ENCODE measurements at places on chromosomes 13 and 19.

DNA sequence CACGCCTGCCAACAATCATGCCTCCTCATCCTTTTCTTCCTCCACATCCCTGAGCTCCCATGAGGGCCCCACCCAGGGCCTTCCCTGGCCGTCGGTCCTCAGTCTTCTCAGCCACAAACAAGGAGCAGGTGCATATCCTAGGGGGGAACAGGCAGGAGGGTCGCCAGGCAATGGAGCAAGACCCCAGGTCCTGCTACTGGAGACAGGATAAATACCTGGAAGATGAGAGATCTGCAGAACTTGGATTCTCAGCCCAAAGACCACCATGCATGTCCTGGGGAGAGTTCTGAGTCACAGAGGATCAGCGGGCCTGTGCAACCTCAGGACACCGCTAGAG, 344.7 kb upstream of the TSHZ3 start:
- no peak for DNase-seq

GRCh38 chr13:36778083-36778671, 40.8 kb upstream of the RFXAP start:
- DNase-seq: no peak

- no peak for DNase-seq
Measured at GRCh38 chr19:44741841-44742329, 6.6 kb upstream of the BCL3 start.

GRCh38 chr13:45196096-45196495, 4.7 kb downstream of the KCTD4 start:
- DNase-seq: no peak

- no peak for DNase-seq
Measured at GRCh38 chr19:43777163-43777695, 3.5 kb downstream of the KCNN4 start.

- peak; percentile 37 for DNase-seq
Measured at GRCh38 chr19:7191946-7192691, 102.1 kb downstream of the INSR start.

- no peak for DNase-seq
Measured at GRCh38 chr13:107585469-107586180, 629.7 kb downstream of the LIG4 start.

DNA sequence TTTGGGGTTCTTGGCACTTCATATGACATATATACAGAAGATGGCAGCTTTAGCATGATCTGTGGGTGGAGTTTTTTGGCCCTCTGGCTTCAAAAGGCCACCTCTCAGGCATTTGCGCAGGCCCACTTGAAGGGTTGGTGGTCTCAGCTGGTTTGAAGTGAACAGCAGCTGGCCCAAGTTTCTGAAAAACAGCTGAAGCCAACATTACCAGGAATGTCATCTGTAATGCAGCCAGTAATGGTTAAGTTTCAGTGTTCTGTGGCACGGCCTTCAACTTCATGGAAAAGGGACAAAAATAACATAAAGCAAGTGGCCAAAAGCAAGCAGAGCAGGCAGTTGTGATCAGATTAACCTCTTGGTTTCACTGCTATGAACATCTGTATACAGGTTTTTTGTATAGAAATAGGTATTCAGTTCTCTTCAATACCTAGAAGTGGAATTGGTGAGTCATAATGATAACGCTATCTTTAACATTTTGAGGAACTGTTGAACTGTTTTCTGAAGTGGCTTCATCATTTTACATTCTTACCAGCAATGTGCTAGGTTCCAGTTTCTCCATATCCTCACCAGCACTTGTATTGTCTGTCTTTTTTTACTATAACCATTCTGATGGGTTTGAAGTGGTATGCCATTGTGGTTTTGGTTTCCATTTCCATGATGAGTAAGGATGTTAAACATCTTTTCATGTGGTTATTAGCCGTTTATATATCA, 245.4 kb downstream of the SHISA2 start:
- peak; percentile 11 for DNase-seq

DNA sequence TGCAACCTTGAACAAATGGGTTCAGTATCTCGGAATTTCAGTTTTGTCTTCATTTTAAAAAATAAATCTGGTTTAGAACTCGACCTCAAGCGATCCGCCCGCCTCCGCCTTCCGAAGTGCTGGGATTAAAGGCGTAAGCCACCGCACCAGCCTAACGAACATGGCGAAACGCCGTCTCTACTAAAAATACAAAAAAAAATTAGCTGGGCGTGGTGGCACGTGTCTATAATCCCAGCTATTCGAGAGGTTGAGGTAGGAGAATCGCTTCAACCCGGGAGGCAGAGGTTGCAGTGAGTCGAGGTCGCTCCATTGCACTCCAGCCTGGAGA, 571 bp downstream of the ZNF302 start:
- no peak for DNase-seq

DNA sequence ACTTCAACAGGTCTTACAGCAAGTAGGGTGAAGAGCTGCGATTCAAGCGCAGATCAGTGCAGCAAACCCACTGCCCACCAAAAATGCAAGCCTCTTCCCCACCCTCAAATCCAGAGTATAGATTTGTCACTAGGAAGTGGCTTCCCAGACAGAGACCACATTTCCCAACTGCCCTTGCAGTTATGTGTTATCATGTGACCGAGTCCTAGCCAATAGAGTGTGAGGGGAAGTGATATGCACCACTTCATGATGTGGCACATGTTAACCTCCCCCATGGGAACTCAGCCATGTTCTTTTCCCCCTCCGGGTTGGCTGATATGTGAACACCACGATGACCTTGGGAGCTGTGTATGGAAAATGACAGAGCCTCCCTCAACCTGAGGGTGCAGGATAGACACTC, 50.8 kb downstream of the MBD3L2B start:
- DNase-seq: no peak

- DNase-seq: no peak
Measured at GRCh38 chr19:53388168-53388567, 6.8 kb upstream of the ZNF765 start.

- no peak for DNase-seq
Measured at GRCh38 chr19:51467864-51468544, 9.8 kb upstream of the SIGLEC8 start.

GRCh38 chr19:45311621-45312020, 11.1 kb downstream of the CKM start:
- no peak for DNase-seq

GRCh38 chr19:51320280-51320657, 8.8 kb downstream of the IGLON5 start:
- no peak for DNase-seq

- DNase-seq: no peak
Measured at GRCh38 chr19:49064029-49064629, 489 bp downstream of the NTF4 start.

DNA sequence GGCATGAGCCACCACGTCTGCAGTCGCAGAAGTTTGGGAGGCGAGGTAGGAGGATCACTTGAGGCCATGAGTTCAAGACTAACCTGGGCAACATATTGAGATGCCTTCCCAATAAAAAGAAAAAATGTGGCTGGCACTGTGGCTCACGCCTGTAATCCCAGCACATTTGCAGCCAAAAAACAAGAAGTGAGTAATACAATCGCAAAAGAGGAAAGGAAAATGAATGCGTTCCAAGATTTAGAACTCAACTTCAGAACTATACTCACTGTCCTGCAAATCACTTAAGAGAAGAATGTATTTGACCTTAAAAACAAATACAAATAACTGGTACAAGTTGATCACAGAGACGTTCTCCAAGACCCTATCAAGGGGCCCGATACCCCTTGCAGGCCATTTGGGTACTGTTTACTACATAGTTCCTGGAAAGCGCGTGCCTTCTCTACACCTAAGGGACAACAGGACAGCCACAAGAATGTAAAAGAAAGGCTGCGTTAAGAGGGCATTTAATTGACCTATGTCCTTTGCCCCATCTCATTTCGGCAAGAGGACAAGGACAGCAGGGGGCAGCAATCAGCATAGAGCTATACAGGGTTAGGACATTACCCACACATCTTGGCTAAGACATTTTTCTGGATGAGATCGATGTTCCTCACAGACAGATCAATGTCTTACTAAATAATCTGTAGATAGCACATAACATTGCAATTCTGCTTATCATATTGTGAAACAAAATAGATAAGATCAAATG, 41.3 kb downstream of the FLT3 start:
- DNase-seq: peak; percentile 8

DNA sequence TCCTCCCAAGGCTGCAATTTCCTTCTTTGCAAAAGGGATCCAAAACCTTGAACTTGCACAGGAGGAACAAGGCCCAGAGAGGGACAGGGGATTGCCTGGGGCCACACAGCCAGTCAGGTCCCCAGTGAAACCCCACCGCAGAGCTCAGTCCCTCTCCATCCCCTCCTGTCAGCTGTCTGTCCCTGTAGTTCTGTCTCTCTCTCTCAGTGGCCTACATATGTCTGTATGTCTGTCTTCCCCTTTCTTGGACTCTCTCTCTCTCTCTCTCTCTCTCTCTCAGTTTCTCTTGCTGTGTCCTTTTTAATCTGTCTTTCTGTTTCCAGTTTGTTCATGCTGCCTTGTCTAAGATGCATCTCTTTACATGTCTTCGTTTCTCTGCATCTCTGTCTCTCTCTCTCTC, 11.5 kb downstream of the CEACAM19 start:
- no peak for DNase-seq

- DNase-seq: no peak
Measured at GRCh38 chr13:37134411-37135041, 29.1 kb upstream of the CSNK1A1L start.

- DNase-seq: no peak
Measured at GRCh38 chr13:73106513-73107178, 47.8 kb downstream of the KLF5 start.

DNA sequence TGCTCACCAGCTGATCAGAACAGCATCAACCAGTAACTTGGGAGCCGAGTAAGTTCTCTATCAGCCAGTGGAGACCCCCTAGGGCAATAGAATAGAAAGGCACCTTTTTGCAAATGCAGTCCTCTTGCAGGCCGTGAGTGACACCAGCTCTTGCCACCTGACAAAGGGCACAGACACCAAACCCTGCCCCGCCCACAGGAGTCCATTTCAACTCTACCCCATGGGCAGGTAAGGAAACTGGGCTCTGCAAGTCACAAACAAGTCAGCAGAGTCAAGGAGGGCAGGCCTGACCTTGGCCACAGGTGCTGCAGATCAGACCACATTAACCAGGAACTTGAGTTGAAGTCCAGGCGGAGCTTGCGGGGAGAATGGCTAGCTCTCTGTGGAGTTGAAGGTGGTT, 77.4 kb upstream of the SPATA13 start:
- no peak for DNase-seq

DNA sequence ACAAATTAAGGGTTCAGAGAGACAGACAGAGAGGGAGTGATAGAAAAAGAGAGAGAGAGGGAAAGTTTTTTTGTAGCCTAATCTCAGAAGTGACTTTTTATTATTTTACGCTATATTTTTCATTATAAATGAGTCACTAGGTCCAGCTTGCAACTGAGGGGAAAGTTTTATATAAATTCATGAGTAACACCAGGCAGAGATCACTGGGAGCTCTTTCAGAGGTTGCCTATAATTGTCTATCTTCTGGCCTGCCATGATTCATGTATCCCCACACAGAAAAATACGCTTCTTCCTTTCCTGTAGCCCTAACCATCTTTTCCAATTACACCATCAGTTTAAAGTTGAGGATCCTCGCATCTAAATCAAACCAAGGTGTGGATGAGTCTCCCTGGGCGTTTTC, 467.9 kb downstream of the SLITRK1 start:
- no peak for DNase-seq

- DNase-seq: no peak
Measured at GRCh38 chr13:85728811-85729210, 70.4 kb downstream of the SLITRK6 start.

DNA sequence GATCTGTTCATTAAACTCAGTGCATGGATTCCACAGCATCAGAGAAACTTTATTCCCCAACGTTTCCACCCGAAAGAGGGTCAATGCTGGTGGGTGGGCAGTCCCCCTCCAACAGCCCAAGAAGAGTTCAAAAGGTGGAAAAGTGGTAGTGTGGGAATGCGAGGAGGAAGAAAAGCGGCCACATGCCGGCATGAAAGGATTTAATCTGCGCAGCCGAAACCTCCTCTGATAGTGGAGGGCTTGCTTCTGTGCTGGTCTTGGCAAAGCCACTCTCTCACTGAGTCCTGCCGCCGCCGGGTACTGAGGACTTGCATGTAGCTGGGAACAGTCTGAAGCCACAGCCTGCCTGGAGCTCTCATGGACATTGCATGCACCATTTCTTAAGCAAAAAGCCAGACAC, 136.2 kb upstream of the ZNF536 start:
- DNase-seq: no peak

- no peak for DNase-seq
Measured at GRCh38 chr13:99266827-99267226, 8.6 kb upstream of the GPR18 start.

DNA sequence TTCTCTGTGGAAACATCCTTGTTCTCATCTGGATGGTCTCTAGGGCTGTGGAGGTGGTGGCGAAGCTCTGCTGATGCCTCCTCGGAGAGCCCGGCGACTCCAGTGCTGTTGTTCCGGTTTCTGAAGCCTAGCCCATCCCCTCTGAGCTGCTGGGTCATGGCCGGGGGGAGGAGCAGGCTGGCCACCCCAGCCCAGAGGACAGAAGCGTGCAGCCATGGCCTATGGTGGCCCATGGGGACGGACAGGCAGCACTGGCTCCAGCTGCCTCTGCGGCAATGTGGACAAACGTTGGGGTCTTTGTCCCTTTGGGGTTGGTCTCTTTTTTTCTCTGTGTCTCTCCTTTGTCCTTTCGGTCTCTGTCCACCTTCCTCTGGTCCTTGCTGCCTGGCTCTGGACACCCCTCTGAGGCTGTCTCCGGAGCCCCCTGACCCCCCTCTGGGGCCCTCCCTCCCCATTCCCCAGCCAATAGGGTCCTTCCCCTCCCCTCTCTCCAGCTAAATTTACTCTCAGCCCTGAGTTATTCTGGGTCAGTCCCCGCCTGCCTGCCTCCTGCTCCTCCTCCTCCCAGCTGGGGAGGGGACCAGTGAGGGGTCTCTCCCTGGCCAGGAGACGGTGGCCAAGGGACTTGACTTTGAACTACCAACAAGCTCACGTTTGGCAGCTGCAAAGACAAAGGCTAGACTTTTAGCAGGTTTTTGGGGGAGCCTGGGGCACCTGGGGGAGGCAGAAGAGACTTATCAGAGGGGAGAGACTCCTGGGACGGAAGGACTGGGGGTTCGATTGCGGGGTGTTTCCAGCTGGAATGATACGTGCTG, at the start of gene HRC:
TSS of gene HRC (minus strand) at position 392 of the 815 bp plus-strand sequence. CDS start at position 233, 159 bp downstream.
- no peak for DNase-seq

- no peak for DNase-seq
Measured at GRCh38 chr13:60226507-60226906, 62.8 kb upstream of the DIAPH3 start.

DNA sequence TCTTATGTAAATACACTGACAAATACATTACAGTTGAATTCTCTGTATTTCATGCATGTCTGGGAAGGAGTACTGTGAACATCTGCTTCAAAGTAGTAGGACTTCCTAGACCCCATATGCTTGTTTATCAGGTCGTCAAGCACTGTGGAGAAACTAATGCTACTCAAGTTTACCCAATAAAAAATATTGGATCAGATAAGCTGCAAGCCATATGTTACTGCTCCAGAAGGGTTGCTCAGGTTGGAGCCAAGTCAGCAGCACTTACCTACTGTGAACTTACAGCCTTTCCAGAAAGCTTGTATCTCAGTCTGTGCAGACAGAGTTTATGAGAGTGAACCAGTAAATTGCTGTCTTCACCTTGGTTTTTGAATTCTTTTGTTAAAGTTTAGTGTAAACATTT, 36.2 kb downstream of the SLAIN1 start:
- no peak for DNase-seq

All from activated T-helper 1 cell treated with anti-CD3 and anti-CD28 coated beads, Interleukin-12 subunit alpha, Interleukin-12 subunit beta, Interleukin-2, Interleukin-4 antibody, amounts not matched to agents 30 ng/mL and 10 ng/mL and 1 ng/mL, durations not matched to agents 14 hours and 24 hours and 36 hours (primary cell).